ENCODE measurements at places on chromosomes 5 and 9.
A peak's percentile ranks its signal among the peaks of the same experiment; 100 is the strongest.

DNA sequence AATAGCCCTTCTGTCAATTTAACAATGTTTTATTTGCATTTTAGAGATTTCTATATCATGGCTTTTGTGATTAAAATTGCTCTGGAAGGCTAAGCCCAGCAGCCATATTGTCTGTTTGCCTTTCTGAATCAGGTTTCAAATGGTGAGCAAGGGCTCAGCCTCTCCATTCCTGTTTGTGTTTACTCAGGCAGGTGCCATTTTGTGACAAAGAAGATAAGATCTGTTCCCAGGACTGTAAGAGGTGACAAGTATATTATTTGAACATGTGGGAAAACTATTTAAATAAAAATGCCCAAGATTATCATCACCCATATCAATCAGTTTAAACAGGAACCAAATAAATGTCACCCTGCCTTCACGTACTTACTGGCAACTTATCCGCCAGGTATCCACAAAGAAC is 641.3 kb upstream of the KLF4 start:
- no peak for DNase-seq

DNA sequence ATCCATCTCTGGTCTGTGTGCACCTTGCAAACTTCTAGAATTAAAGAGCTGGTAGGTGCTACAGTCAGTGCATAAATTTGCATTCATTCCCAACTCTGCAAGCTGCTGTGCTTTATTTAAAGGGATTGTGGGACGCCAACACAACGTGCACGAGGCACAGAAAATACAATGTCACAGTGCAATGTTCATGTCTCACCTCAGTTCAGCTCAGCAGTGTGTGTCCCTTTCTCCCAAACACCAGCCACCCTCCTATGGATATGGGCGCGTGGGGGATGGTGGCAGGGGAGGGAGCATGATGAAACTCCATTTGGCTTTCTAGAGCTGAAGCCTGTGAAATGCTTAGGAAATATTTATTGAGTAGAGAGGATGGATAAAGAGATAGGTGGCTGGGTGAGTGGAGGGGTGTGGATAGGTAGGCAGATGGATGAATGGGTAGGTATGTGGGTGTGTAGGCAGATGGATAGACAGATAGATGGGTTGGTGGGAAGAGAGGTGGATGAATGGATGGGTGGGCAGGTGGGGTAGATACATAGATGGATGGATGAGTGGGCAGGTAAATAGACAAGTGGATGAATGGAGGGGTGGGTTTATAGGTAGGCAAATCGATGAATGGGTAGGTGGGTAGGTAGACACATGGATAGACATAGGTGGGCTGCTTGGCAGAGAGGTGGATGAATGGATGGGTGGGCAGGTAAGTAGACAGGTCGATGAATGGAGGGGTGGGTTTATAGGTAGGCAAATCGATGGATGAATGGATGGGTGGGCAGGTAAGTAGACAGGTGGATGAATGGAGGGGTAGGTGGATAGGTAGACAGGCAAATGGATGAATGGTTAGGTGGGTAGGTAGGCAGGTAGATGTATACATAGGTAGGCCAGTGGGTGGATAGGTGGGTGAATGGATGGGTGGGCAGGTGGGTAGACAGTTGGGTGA is 92.7 kb upstream of the FCN2 start:
- DNase-seq, result no peak

GRCh38 chr9:133935328-133936005 is 56.7 kb downstream of the VAV2 start:
- DNase-seq, result no peak

DNA sequence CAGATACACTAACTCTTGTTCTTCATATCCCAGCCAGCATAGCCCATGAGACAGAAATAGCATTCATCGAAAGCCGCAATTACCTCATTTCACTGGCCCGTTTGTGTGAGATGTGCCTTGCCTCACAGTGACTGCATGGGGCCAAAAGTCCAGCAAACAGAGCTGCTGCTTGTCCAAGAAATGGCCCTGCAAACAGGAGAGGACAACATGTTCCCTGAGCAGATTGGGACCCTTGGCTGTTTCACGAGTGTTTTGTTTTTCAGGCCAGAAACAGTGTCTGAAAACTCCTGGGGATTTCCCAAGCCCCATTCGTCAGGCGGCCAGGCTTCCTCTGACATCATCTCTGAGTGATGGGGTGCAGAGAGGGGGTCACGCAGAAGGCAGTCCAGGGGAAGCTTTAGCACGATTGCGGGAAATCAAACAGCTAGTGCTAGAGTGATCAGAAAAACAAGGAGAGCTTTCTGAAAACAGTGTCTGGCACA is 503.6 kb upstream of the PAPPA start:
- no peak for DNase-seq

- DNase-seq, result no peak
These were observed 58.3 kb downstream of the MFAP3 start for GRCh38 chr5:154097031-154097430.

- DNase-seq, result peak; percentile 57
These were observed 21.3 kb downstream of the TRMO start for GRCh38 chr9:97900738-97901565.

Measured in NCI-H82 (cell line).